IMR-90 (cell line): ENCODE measurements at places on chromosomes 1 and 21. TPM values are rescaled to one million over a fixed set of nuclear protein-coding genes. Genes with fewer than 3 reads are reported as not detected.
A peak's percentile ranks its signal among the peaks of the same experiment; 100 is the strongest.

Gene TNNI3K
- total RNA-seq: 0.28 and 0.90 TPM in 2 replicates

GRCh38 chr1:155929057-155929456, 5.2 kb downstream of the KHDC4 start:
- DNase-seq: no peak

DNA sequence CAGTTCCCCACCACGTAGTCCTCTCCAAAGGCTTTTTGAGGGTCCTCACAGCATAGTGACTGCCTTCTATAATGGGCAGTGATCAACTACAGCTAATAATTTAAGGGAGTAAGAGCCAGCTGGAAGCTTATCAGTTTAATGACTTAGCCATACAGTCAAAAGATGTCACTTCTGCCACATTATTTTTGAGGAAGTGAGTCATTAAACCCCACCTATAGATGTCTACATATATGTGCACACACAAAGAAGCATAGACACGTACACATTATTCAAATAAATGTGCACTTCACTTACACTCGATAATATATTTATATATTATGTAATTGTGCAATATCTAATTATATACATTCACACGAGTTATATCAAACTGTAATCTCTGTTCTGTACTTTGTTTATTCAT, 1704.7 kb downstream of the KCNT2 start:
- DNase-seq: no peak

- DNase-seq: no peak
Measured at GRCh38 chr21:45304476-45304830, 16.8 kb upstream of the POFUT2 start.

DNA sequence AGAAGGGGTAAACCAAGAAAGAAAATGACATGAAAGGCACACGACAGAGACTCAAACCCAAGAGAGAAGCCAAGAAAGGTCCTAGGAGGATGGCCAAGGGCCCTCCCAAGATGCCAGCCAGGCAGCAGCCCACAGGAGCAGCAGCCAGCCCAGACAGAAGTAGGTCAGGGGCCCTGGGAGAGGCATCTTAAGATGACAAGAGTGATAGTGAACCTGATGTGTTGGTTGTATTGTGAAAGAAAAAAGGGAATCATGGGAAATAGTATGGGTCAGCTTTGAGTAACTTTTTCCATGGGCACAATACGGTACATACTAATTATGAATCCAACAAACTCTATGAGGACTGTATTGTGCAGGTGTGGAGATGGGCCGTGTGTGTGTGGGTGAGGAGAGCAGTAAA, 3.3 kb downstream of the CCSAP start:
- no peak for DNase-seq

- peak; percentile 76 for DNase-seq
Measured at GRCh38 chr21:37145635-37146111, 72.6 kb downstream of the TTC3 start.

DNA sequence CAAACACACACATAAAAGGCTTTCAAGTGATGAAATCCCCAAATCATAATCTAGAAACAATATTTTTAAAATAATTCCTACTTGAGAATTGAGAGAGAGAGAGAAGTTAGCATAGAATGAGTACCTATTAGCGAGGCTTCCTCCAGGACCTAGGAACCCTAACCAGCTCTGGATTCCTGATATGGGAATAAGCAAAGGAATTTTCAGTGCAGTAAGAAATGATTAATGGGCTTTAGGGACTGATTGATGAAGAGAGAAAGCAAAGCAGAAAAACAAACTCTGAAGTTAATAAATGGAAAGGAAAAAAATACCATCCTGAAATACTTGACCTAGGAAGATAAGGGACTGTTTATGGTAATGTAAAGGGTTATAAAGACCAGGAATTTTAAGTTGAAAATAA, 60.6 kb downstream of the WARS2 start:
- no peak for DNase-seq

GRCh38 chr1:25068316-25068715, 138.2 kb upstream of the RUNX3 start:
- no peak for DNase-seq
